DMS 273 treated with DMSO at 0.1 percent for 48 hours (cell line): ENCODE measurements at places on chromosomes 4 and X.

DNA sequence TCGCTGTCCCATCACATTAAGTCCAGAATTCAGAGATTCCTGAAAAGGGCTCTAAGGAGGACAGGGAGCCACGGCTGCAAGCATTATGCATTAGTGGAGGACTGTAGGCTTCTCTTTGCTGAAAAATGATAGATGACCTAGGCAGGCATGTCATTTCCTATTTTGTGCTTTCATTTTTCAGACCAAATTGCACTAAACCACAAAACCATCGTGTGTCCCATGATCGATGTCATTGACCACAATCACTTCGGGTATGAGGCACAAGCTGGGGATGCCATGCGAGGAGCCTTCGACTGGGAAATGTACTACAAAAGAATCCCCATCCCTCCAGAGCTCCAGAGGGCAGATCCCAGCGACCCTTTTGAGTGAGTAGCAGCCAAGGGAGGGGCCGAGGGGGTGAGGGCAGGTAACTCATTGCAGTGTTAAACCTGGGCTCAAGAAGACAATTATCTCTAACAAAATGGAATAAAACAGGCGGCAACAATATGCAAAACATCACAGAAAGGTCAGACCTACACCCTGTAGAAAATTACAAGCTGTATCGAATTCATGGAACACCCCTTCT, 355.2 kb upstream of the GALNT7 start:
- DNase-seq = no peak

DNA sequence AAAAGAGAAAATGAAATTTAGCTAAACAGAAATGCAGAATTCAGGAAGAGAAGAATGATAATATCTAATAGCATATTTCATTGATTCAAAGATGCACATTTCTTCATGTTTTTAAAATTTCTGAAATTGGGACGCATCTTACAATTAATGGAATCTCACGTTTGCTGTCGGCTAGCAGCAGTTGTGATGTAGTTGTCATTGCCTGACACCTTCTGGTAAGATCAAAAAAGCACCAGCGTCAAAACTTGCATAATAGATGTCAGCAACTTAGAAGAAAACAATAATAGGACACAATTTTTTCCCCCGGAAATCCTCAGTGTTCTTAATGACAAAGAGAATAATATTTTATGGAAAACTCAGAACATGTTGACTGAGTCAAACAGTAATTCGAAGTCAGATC, 29.8 kb upstream of the SLC7A3 start:
- no peak for DNase-seq

- no peak for DNase-seq
Observed at GRCh38 chrX:51894697-51895336, 1.4 kb downstream of the MAGED1 start.

GRCh38 chr4:82792912-82793649, 5.5 kb downstream of the SCD5 start:
- no peak for DNase-seq

DNA sequence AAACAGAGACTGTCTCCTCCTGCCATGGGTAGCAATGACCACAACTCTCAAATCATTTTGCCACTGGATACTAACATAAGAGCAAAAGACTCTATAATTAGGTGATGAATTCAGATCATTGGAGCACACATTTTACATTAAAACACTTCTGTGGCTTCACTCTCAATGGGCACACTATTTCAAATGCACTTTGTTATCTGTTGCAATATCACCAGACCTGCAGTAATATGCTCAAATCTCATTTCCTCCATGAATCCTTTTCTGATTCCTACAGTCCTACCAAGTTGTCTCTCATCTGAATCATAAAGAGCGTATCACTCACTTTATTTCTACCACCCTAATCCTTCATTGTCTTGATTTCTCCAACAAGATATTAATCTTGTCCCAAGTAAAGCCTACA, 302.8 kb downstream of the KCNIP4 start:
- DNase-seq = no peak

GRCh38 chr4:13703096-13703495, 75.6 kb upstream of the BOD1L1 start:
- no peak for DNase-seq

GRCh38 chr4:77154761-77155499, 2.1 kb upstream of the CCNG2 start:
- DNase-seq = no peak

- no peak for DNase-seq
Observed at GRCh38 chr4:78764498-78764961, 11.6 kb upstream of the BMP2K start.

DNA sequence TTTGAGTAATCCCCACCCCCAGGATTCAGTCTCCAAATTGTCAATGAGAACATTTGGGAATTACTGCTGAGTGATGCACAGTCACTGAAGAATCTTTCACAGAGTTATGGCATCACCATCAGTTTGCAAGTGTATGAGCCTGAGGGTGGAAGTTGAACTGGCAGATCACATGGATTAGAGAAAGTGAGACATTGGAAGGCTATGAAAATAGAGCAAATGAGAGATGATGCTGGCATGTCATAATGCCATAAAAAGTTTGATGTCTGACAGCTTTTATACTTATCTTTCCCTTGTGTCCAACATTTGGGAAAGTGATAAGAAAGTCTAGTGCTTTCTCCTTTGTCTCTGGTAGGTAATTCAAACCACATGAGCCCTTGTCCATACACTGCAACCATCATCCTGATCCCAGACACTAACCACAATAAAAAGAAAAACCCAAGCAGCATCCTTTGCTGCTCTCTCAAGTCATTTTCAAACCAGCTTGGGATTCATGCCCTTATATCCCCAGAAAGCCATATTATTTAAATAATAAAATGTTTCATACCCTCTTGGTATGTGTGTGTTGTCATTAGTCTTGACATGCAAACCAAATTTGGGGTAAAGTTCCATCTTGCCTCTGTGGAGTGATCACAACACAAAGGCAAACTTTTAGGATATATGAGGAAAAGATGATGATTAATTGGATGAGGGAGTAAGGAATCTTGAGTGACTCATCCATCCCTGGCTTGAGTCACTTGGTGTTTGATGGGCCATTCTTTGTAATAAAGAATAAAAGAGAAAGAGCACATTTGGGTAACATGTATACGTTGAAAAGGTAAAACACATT, 438.9 kb downstream of the GRXCR1 start:
- DNase-seq = no peak

DNA sequence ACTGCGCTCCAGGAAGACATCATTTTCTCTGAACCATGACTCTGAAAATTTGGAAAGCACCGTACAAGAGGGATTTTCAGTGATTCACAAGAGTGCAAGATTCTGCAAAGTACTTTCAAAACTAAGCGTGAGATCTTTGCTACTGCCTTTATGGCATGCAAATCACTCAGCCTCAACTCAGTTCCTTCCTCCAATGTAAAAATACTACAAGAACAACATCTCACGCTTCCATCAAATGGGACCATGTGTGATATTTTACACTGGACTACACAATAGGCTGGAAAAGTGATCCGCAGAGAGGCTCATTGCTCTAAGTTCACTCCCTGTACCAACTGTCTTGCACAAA, 674 bp upstream of the IL15 start:
- DNase-seq = no peak

- DNase-seq = no peak
Observed at GRCh38 chrX:41043196-41043595, 42.0 kb upstream of the USP9X start.

DNA sequence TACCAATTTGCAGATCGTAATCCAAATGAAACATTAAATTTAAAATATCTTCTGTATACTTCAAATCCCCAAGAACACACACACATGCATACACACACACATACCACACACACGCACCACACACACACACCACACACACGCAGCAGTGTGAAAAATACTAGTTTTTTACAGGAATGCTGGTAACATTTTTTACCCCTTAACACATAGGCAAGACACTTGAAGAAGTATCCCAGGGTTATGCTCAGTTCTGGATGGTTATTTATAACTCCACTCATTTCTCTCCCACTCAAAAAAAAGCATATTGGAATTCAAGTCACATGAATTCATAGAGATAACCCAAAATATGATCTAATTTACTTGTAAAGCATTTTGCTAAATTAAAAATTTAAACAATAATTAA, 325.5 kb upstream of the SLC7A11 start:
- no peak for DNase-seq

GRCh38 chr4:121771869-121772268, 6.9 kb upstream of the SMIM43 start:
- no peak for DNase-seq

DNA sequence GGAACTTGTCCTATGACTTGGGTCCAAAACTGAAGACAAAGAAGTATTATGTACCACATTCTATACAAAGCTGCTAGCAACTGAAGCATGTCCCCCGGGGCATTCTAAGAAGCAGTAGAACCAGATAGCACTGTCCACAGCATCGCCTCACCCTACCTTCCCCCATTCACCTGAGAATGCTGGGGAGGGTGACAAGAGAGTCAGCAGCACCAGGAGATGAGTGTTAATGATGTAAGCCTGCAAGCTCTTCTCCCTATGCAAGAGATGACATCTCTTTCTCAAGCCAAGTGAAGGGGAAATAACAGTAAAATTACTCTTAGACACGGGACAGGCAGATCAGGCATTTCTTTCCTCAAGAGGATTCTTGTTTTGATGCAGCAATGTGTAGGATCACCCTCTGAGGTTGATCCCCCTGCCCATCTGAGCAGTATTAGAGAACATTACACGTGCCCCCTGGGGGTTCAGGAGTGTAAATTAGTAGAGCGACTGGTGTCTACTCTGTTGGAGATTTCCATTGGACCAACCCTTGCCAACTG, 13.9 kb upstream of the TLR1 start:
- DNase-seq = no peak

GRCh38 chrX:47936224-47936939, 67.4 kb downstream of the ZNF182 start:
- DNase-seq = no peak

- DNase-seq = no peak
Observed at GRCh38 chrX:6778544-6779503, 243.9 kb upstream of the VCX3A start.

DNA sequence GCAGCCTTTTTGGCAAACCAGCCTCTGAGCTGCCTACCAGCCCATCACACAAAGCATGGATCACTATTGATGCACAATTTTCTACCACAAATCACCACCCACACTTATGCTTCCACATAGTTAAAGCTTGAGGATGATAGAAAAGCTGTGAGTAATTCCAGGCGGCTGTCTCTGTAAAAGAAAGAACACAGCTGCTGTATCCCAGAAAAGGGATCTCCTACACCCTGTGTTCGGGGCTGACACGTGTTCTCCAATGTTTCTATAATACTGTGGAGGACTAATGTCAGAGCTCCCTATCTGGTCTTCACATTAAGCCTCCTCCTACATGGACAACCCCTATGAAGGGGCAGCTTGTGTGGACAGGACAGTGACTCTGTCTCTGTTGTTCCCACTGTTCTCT, 12.5 kb upstream of the BRS3 start:
- no peak for DNase-seq

DNA sequence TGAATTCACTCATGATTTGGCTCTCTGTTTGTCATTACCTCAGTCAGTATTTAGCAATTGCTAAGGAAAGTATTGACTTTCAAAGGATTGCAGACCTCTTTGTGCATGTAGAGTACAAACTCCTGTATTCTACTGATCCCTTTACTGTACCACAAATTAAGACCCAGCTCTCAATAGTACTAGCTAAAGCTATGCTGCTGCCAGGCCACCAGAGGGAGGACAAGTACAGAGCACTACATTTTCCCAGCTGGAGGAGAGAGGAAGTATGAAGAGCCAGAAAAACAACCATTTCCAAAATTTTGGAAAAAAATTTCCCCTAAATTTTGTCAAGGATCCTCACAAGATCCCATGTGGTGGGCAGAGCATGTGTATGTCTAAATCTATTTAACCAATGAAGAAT, 175.0 kb upstream of the MTMR8 start:
- no peak for DNase-seq

DNA sequence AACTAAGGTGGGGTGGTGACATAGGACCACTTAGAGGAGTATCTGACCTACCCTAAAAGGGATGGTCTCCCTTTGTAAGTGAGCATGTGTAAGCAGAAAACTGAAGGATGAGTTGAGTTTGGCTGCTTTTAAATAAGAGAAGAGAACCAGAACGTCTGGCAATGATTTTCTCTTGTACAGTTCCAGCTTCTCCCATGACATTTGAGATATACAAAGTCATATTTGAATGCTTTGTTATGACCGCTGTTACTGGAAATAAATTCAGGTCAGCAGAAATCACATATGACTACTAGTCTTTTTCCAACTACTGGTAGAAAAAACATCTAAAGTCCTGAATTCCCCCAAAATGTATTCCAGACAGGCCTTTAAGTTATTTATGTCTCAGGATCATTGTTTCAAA, 313.3 kb upstream of the BMP3 start:
- no peak for DNase-seq

- DNase-seq = no peak
Observed at GRCh38 chr4:112585977-112586736, 50.6 kb downstream of the ZGRF1 start.

GRCh38 chr4:174157106-174157607, 126.3 kb downstream of the FBXO8 start:
- DNase-seq = no peak

- peak; percentile 23 for DNase-seq
Observed at GRCh38 chr4:25563071-25563564, 92.5 kb upstream of the SLC34A2 start.

GRCh38 chr4:138639018-138639741, 376.4 kb upstream of the NOCT start:
- no peak for DNase-seq

- no peak for DNase-seq
Observed at GRCh38 chr4:10696253-10696652, 11.7 kb upstream of the CLNK start.

- no peak for DNase-seq
Observed at GRCh38 chr4:2932951-2933565, 30.1 kb downstream of the NOP14 start.

DNA sequence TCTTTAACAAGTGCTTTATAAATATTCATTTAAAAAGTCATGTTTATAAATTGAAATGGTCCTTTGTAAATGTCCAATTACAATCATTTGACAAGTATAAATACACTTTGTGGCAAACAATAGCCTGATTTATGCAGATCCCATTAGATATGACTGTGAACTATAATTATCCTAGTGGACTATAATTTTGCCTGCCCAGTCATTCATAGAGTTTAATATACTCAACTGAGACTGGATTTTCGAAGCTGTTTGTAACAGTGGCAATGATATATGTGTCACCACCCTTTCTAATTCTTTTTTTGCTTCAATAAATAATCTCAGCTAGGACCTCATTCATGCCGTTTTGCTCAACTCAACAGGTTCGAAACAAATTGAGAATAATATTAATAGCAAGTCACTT, 732.0 kb downstream of the PCDH18 start:
- DNase-seq = no peak

- no peak for DNase-seq
Observed at GRCh38 chr4:2483237-2483636, 14.3 kb downstream of the RNF4 start.
